ENCODE measurements at places on chromosomes 6 and 20. TPM values are rescaled to one million over a fixed set of nuclear protein-coding genes. Genes with fewer than 3 reads are reported as not detected.

ZNFX1 gene
- 27.3 TPM for total RNA-seq

PDYN gene
- total RNA-seq, result not detected

ZNF391 gene
- 0.20 TPM for total RNA-seq

ZBTB9 gene
- 12.6 TPM for total RNA-seq

WFDC13 gene
- total RNA-seq, result not detected

AVP gene
- not detected for total RNA-seq

MYCT1 gene
- not detected for total RNA-seq

LY6G6C gene
- not detected for total RNA-seq

OR2B6 gene
- total RNA-seq, result 0.25 TPM

NR2E1 gene
- not detected for total RNA-seq

CDK19 gene
- 3.5 TPM for total RNA-seq

TULP4 gene
- total RNA-seq, result 9.5 TPM

CLIC5 gene
- total RNA-seq, result not detected

FNDC1 gene
- total RNA-seq, result 0.21 TPM

HBS1L gene
- total RNA-seq, result 27.7 TPM

NT5E gene
- 41.5 TPM for total RNA-seq

HCK gene
- 0.03 TPM for total RNA-seq

PAX1 gene
- not detected for total RNA-seq

COL19A1 gene
- total RNA-seq, result not detected

THBD gene
- 25.5 TPM for total RNA-seq

COL9A1 gene
- total RNA-seq, result not detected

C6orf58 gene
- 0.24 TPM for total RNA-seq

DHX35 gene
- total RNA-seq, result 8.2 TPM

SIRPB2 gene
- total RNA-seq, result not detected

FABP7 gene
- not detected for total RNA-seq

RIPPLY2 gene
- 0.41 TPM for total RNA-seq

SPATA25 gene
- 0.70 TPM for total RNA-seq

NRSN1 gene
- total RNA-seq, result not detected

CAP2 gene
- 13.1 TPM for total RNA-seq

PTCRA gene
- not detected for total RNA-seq

TREML4 gene
- not detected for total RNA-seq

DDO gene
- total RNA-seq, result 0.07 TPM

C20orf144 gene
- total RNA-seq, result 0.10 TPM

USP49 gene
- total RNA-seq, result 1.6 TPM

SIGLEC1 gene
- not detected for total RNA-seq

PNPLA1 gene
- total RNA-seq, result not detected

BHLHE23 gene
- total RNA-seq, result not detected

PERP gene
- 96.8 TPM for total RNA-seq

C4A gene
- total RNA-seq, result 1.3 TPM

PRR18 gene
- total RNA-seq, result 0.07 TPM

ARHGAP18 gene
- 4.2 TPM for total RNA-seq

CLPSL2 gene
- 0.60 TPM for total RNA-seq

TAAR5 gene
- not detected for total RNA-seq

PRRT1 gene
- total RNA-seq, result 0.95 TPM

LY6G6D gene
- not detected for total RNA-seq

ECHDC1 gene
- 37.7 TPM for total RNA-seq

CRIP3 gene
- 0.83 TPM for total RNA-seq

ADGRF5 gene
- total RNA-seq, result not detected

OPN5 gene
- not detected for total RNA-seq

CLDN20 gene
- not detected for total RNA-seq

C20orf202 gene
- not detected for total RNA-seq

RBL1 gene
- total RNA-seq, result 12.6 TPM

XRN2 gene
- total RNA-seq, result 111 TPM

CASP8AP2 gene
- 8.0 TPM for total RNA-seq
